ENCODE measurements at places on chromosomes 5 and 9.

DNA sequence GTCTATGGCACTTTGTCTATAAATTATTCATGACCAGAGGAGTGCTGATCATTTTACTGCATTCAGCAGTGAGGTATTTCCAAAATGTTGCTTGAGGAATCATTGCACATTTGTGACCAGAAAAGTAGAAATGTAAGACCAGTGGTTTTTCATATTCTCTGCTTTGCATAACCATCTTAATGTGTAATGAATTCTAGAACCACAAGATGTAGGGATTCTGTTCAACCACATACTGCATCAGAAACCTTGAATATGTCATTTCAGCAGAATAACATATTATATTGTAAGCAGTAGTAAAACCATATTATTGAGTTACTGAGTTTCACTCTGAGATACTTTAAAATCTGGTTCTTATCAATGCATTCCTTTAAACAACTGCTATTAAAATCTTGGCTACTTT, 1243.4 kb downstream of the MAT2B start:
- no peak for DNase-seq

- DNase-seq = no peak
Measured at GRCh38 chr5:77987331-77987730, 211.2 kb upstream of the TBCA start.

GRCh38 chr9:113156880-113157279, 6.1 kb downstream of the SLC31A2 start:
- no peak for DNase-seq

- no peak for DNase-seq
Measured at GRCh38 chr5:148912714-148913398, 86.4 kb downstream of the ADRB2 start.

DNA sequence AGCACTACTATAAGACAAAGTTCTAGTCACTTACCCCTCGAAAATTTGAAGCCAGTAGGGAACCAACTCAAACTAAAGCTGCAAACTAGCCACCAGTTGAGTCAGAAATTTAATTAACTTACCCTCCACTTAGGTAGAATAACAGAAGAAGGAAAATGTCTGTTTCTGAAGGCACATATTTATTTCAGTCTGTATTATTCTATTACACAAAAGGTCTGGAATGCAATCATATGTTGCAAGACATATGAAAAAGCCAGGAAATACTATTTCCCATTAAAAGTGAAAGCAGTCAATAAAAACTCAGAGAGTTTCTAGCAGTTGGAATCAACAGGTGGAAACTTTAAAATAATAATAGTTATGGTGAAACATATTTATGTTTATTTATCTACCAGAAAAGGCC, 79.2 kb upstream of the SLCO4C1 start:
- no peak for DNase-seq

GRCh38 chr5:11234501-11234911, 473.5 kb upstream of the DAP start:
- DNase-seq = no peak

- DNase-seq = no peak
Measured at GRCh38 chr9:4665357-4665756, 923 bp downstream of the SPATA6L start.

DNA sequence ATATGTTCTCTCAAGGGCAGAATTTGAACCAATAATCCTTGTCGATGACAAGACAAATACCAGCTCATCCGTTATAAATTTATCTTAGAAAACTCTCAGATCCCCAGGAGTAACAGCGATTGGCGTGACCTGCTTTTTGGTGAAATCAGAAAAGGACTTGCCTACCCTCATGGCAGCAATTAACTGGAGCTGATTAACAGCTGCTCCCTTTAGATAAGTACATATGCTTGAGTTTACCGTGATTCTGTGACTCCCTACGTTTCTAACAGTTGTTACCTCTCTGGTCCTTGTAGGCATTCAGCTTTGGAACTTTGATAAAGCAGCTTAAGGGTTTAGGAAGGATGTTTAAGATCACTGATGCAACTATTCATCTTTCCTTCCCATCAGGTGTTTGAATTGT, 2.6 kb downstream of the INVS start:
- no peak for DNase-seq

DNA sequence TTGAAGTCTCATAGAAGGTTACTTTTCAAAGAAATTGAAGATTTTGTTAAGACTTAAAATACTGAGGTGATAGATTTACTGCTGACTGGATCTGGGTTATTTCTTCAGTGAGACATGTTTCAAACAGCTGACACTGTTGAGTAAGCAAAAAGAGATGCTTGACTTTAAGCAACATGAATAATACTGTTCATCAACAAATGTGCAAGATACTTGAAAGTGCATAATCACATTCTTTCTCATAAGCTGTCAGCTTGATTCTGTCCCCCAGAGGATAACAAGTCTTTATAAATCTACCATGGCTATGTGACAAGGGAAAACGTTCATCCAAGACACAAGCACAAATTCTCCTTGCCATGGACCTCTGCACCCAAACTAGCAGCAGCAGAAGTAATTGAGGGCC, 260.1 kb upstream of the CDH18 start:
- no peak for DNase-seq

- no peak for DNase-seq
Measured at GRCh38 chr5:27810458-27810857, 772.1 kb upstream of the CDH9 start.

- DNase-seq = no peak
Measured at GRCh38 chr9:33331377-33331891, 41.1 kb downstream of the NFX1 start.

GRCh38 chr5:173753307-173754168, 134.6 kb upstream of the CPEB4 start:
- no peak for DNase-seq

Measured in NCI-H1694 treated with DMSO at 0.1 percent for 48 hours (cell line).